T-helper 2 cell (primary cell): ENCODE measurements at places on chromosomes 1 and 21.

- no peak for DNase-seq
Measured at GRCh38 chr1:232059726-232060374, 433.3 kb downstream of the DISC1 start.

DNA sequence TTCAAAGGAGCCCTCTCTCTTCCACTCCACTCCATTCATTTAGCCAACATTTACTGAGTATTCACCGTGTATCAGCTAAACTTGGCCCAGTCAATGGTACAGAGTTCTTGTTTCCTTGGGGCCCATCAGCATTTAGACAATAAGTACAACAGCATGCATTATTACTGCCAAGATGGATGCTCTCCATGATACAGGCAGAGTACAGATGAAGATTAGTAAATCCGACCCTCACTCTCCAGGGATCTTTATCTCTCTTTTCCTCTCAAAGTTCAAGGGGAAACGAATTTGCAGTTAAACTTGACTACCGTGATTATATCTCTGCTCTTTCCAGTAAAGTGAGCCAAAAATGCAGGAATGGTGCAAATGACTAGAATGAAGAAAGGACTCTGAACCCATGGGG lies 184.6 kb upstream of the DUSP10 start:
- DNase-seq = no peak

DNA sequence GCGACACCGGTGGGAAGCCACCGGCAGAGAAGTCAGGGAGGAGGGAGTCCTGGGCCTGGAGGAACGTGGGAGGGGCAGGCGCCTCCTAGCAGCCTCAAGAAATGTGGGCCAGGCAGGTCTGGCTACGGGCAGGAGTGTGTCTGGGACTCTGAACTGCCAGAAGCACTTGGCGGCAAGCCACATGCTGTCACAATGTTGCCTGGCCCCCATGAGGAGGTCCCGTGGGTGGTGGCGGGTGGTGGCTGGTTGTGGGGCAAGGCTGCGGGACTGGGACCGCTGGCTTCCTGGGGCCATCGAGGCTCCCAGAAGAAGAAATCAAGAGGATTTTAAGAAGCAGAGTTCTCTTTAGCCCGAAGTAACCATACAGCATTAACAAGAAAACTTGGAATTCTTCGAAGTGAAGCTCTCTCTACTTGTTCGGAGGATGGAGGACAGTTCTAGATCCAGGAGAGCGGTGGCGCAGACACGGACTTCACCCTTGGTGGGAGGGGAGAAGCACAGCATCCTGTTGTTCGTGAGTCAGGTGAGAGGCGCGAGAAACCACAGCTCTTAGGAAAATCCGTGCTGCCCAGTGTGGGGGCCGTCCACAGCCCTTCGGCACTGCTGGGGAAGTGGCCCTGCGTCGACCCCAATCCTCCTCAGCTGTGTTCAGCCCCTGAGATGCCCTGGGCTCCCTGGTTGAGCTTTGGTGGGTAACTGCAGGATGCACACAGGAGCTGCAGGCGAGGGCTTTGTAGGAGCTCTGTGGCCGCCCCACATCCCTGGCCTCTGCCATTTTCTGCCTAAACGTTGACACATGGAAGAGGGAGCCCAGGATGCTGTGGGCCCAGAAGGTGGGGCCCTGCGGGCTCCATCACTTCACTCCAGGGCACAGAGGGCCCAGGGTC lies 12.4 kb downstream of the SKI start:
- DNase-seq = no peak

GRCh38 chr1:234776256-234776875 lies 166.4 kb upstream of the IRF2BP2 start:
- no peak for DNase-seq

GRCh38 chr1:21294266-21294989 lies 4.2 kb upstream of the ECE1 start:
- peak; percentile 62 for DNase-seq

GRCh38 chr1:183274836-183275235 lies 88.8 kb downstream of the LAMC2 start:
- DNase-seq = no peak
